Right ventricle myocardium inferior (tissue), 1 donor: ENCODE measurements at places on chromosomes 4 and X.

DNA sequence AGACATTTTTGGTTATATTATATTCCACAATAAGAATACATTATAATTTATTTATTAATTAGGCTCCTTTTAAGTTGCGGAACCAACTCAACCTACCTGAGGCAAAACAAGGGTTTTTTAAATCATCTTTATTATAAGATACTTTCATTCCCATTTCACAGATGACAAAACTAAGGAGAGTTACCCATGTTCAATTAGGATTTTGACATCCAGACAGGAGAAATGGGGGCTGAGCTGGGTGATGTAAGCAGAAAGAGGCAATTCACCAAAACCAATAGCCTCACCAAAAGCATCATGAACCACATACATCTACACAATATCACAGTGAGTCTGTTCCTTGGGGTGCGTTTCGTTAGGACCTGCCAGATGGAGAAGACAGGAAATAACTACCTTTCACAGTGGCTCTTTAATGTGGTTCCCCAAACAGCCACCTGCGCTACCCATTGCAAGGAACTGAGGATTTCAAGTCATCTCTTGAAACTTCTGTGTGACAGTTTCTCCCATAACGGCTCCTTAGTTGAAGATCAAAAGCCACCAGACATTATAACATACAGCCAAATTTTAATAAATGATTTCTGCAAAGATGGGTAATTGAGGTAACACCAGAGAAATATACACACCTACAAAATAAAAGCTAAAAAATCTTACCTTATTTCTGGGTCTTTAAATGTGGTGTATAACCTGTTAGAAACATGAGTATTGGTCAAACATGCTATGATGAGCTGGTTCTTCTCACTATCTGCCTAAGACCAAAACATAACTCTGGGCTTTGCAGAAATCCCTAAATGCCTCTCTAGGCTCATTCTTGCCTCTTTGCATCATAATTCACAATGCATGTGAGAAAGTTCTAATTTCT is 190.6 kb upstream of the LEF1 start:
- no peak for DNase-seq

- no peak for DNase-seq
These were observed 186.2 kb downstream of the LARP7 start for GRCh38 chr4:112823156-112823555.

- no peak for DNase-seq
These were observed 466.0 kb downstream of the DMD start for GRCh38 chrX:32745323-32745722.

- no peak for DNase-seq
These were observed 35.4 kb downstream of the CEP44 start for GRCh38 chr4:174318829-174319764.

DNA sequence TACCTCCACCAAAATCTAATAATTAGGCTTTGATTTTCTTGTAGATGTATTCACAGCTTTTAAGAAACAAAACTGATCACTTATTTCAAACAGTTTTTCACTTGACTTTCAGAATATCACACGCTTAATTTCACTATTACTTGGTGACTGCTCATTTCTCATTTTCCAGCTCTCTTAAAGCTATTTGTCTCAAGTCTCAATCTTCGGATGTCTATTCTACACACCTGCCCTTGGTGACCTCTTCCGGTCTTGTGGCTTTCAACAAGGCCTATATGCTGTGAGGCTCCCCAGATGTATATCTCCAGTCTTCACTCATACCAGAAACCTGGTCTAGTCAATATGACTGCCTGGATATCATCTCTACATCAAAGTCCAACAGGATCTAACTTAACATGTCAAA is 34.9 kb upstream of the ANXA10 start:
- no peak for DNase-seq

- peak; percentile 44 for DNase-seq
These were observed 107.7 kb upstream of the ADRA2C start for GRCh38 chr4:3658530-3658913.

- DNase-seq = no peak
These were observed 13.3 kb downstream of the SLC2A9 start for GRCh38 chr4:10007793-10008608.

DNA sequence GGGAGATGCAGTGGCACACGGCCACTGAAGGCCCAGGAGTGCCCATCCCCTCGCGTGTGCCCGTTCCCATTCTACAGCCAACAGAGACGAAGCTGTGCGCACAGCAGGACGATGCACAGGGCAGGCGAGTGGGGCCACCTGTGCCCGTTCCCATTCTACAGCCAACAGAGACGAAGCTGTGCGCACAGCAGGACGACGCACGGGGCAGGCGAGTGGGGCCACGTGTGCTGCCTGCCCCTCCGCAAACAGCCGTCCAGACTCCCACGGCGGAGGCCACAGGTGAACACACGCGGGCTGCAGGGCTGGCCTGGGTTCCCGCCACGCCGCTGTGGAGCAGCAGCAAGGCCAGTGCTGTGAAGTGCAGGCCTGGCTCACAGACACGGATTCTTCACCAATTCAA is 32.0 kb downstream of the GAK start:
- DNase-seq = no peak

DNA sequence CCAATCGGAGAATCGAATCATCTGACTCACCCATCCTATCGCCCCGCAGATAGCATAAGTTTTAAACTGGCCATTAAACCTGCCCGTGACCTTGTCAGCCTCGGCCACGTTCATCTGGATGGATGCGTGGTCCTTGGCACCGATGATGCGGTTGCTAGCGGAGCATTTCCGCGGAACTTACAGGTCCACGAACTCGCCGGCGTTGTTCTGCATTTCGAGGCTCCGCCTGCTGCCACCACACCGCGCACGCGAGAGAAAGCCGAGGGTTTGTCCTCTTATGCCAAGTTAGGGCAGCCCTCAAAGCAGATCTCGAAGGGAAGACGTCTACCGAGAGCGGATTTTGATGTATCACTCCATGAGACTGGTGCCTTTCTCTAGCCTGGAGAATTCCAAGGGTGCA is 30.1 kb upstream of the TAPT1 start:
- DNase-seq = no peak

- DNase-seq = no peak
These were observed 47.5 kb upstream of the STS start for GRCh38 chrX:7100022-7100421.

- DNase-seq = no peak
These were observed 137.2 kb downstream of the DIPK2B start for GRCh38 chrX:45063319-45064095.

- no peak for DNase-seq
These were observed 48.7 kb downstream of the HDX start for GRCh38 chrX:84453351-84454246.

GRCh38 chrX:153406011-153406410 is 4.9 kb upstream of the PNMA6E start:
- DNase-seq = no peak

DNA sequence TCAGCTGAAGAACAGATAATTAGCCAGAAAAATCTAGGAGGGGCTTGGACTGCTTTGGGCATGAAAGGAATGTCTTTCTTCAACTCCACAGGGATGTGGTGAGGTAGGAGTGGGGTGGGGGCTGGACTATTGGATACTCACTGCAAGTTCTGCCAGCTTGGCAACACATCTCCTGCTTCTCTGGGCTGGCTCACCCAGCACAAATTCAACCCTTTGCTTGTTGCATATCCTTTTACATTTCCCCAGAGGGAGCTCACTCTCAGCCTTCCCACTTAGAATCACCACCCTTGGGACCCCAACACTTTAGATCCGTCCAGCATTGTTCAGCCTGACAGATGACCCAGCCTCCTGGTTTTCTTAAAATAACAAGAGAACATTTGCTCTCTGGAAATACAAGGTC is 120.6 kb downstream of the KDR start:
- no peak for DNase-seq

DNA sequence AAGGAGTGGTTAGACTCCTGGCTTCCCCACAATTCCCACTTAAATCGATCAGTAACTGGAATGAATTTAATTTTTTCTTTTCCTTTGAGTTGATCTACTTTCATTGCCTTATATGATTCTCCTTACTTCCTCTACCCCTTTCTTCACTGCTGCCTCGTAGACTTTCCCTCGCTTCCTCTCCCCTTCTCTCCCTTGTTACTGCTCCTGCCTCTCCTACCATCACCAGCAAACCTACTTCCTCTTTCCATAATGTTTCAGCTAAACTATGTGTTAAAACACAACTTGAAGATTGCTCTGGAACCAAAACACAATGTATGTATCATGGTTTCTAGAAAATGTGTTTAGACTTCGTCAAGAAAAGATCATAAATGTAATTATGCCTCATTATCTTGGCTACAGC is 132.0 kb upstream of the TET2 start:
- DNase-seq = no peak
